ENCODE measurements at places on chromosomes 7 and 10. TPM values are rescaled to one million over a fixed set of nuclear protein-coding genes. Genes with fewer than 3 reads are reported as not detected.

DNA sequence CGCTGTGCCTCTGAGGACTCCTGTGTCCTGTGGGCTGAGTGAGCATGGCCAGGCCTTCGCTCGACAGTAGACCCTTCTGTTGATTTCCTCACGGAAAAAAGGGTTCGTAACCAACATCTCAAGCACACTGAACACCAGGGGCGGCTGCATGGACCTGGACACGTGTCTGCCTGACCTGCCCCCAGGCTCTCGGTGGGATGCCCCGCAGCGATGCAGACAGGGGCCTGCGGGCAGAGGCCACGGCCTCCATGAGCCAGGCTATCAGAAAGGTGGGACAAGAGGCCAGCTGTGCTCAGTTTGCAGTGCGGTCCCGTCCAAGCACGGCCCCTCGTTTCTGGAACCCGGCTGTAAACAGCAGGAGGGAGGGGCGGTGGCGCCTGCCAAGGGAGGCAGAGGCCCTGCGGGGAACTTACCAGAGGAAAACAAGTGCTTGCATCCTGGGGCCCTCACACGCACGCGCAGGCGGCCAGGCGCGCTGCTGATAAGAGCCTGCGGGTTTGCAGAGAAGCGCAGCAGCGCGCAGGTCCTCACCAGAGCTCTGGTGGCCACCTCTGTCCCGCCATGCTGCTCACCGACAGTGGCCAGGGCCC is 10.6 kb downstream of the GPR146 start:
- peak; percentile 80 for DNase-seq

DNA sequence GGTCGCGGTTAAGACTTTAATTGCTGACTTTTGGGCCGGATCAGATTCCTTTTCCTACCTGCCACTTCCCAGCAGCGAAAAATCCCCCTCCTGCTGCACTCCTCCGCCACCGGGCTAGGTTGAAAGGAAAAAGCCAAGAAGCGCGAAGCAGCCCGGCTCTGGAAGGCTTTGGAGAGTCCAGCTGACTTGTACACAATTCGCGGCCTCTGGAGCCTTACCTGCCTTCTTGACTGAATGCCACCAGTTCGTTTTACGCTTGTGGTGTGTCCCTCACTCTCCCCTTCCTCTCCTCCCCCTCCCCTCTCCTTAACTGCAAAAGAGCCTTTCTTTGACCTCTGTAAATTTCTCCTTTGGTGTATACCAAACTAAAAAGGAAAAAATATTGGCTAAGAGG is 2.7 kb upstream of the FEZF1 start:
- no peak for DNase-seq

- no peak for DNase-seq
These were observed 43.1 kb downstream of the CREB3L2 start for GRCh38 chr7:137958470-137959431.

DNA sequence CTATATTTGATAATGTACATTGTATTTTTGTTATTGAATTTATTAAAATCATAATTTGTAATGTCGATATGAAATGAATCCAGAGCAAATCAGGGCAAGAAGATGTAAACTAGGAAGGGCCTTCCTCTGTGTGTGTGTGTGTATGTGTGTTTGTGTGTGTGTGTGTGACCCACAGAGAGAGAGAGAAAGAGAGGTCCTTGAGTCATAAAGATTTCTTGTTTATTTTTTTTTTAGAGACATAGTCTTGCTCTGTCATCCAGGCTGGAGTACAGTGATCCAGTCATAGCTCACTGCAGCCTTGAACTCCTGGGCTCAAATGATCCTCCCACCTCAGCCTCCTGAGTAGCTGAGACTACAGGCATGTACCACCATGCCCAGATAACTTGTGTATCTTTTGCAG is 50.7 kb downstream of the INPP5F start:
- no peak for DNase-seq

DNA sequence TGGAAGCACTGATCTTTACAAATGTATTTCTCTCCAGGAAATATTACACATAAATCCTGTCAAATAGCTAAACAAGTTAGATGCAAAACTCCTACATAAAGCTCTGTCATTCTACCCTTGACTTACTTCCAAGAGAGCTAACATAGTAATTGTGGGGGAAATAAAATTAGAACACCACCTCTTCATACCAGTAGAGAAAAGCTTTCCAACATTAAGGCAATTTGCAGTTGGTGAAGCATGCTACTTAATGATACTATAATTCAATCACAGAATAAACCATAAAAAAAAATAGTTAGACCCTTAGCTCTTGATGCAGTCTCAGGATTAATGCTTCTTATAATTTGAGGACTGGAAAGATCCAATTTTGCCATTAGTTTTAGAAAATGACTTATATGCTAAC is 35.2 kb downstream of the SEMA3A start:
- no peak for DNase-seq

The CUBN gene
- total RNA-seq: 0.91 TPM

The LUC7L2 gene
- total RNA-seq: 46.4 TPM
